ENCODE measurements at places on chromosomes 16 and 17.

DNA sequence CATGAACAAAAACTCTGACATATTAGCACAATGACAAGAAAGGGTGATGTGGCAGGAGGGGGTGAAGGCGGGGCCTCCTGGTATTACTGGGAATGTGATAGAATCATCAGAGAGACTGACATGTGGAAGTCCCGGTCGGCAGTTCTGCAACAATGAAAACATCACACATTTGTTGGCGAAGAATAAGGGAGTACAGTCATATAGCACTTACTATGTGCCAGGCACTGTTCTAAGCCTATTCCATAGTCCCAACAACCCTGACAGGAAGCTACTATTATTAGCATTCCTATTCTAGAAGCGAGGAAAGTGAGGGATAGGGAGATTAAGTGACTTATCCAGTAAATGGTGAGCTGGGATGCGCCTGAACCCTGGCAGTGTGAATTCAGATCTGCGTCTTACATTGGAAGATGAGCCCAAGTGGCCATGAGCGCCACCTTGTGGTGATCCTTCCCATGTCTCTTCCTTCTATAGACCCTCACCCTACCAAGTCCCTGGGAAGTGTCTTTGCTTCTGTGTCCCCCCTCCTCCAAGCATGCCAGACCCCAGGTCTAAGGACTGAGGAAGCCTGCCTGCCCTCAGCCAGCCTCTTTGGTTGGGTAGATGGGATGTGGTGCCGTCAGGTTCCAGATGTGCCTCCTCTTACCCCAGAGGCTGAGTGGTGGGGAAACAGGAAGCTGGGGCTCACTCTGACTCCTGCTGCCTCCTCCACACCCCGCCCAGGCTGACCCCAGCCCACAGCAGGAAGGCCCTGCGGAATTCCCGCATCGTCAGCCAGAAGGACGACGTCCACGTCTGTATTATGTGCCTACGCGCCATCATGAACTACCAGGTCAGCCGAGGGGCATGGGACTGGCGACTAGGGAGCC lies 14.0 kb downstream of the FMNL1 start:
- peak; percentile 56 for DNase-seq

DNA sequence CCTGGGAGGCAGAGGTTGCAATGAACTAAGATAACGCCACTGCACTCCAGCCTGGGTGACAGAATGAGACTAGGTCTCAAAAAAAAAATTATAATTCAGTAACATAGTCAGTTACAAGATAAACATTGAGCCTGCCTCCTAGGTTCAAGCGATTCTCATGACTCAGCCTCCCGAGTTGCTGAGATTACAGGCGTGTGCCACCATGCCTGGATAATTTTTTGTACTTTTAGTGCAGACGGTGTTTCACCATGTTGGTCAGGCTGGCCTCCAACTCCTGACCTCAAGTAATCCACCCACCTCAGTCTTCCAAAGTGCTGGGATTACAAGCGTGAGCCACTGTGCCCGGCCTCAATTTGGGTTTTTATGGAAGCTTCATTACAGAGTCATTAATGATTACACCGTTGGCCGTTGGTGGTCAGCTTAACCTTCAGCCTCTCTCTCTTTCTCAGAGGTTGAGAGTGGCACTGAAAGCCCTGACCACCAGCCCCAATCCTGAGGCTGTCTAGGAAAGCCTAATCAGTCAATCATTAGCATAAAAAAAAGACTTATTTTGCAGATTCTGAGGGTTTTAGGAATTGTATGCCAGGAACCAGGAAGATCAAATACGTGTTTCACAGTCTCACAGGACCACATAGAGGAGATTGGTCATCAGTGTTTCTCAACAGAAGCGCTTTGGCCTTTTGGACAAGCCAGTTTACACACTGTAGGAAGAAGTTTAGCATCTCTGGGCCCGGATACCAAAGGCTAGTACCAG lies 1.3 kb upstream of the LRRC37A3 start:
- no peak for DNase-seq

DNA sequence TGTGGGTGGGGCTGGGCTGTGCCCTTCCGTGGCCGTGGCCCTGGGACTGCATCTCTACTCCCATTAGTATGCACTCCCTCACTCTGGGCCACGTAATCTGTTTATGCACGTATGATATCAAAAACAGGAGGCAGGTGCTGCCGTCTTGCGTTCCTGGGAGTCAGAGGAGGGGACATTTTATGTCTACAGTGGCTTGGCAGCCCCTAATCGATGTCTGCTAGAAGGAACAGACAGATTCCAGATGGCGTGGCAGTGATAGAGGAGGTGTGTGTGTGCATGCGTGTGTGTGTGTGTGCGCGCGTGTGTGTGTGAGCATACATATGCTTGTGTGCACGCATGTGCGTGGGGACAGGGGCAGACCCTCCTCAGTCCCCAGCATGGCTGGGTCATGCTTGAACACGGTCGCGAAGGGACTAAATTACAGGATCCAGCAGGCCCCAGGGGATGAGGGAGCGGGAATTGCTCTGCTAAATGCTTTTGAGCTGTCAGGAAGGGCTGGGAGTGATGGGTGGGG lies 44.7 kb downstream of the SREBF1 start:
- no peak for DNase-seq

DNA sequence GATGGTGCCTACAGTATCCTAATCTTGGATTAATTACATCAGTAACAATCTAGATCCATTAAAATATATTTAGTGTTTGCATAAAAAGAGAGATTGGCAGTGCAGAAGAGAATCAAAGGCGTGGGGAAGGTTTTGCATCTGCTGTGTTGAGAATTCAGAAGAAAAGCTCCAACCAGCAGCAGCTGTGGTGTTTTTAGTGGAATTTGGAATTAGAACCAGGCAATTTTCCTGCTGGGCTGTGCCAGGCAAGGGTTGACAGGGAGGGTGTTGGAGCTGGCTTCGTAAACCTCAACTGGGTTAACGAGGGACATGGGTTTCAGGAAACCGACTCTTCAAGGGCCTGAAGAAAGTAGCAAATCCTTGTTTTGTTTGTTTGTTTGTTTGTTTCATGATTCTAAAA lies 107.8 kb upstream of the WSCD1 start:
- DNase-seq: no peak

GRCh38 chr16:69095193-69095592 lies 10.3 kb upstream of the HAS3 start:
- DNase-seq: no peak

DNA sequence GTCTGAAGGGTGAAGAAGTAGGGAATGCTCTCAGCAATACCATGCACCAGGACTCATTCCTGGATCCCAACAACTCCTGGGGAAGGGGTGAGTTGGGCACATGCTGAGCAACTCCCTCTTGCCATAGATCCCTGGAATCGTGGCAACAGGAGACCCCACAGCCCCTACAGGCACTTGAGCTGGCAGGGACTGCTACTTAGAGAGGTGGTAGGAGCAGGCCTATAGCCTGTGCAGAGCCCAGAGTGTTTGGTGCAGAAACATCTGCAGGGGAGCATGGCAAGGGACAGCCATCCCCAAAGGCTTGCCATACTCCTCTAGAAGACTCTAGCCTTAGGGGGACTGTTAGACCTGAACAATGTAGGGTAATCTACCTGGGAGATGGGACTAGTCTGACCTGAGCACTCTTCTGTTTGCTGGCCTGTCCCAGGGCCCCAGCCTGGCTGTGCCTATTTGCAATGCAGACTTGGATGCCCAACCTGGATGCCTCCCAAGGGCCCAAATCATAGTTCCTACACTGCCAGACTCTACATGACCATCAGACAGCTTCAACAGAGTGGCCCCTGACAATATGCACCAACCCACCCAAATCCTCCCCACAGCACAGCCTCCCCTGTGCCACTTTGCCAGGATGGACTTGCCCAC lies 568.6 kb upstream of the KIF2B start:
- no peak for DNase-seq

DNA sequence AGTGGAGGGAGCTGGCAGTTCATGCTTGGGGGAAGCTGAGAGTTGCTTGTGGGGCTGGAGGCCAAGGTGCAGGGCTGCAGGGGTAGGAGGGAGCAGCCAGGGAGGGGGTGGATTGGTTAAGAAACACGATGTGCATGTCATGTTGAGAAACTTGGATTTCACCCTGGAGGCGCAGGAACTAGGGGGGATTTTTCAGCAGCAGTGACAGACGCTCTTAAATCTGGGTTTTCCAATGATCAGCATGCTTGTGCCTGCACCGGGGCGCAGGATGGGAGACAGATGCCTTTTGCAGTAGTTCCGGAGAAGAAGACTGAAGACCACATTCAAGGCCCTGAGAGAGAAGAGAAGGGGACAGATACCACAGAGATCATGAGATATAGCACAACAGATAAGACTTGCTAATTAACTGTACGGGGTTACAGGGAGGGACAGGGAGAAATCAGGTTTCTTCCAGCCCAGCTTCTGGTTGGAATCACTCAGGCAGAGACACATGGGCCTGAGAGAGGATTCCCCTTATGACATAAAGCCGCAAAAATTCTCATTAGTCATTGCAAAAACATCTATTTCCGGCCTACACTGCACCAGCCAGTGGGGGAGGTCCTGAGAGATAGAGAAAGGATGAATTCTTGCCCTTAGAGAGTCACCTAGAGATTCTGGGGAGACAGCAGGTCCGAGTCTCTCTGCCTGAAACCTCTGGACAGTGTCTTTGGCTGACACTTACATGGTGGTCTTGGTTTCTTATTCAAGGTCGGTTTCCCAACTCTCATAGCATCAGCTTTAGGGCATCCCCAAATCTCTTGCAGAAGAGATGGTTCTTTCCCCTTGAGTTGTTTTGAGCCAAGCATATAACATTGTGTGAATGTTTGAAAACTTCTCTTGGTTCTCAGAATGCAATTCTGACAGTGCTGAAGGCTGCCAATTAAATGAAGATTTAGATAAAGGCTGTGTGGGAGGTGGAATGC lies 27.1 kb downstream of the CDH13 start:
- peak; percentile 69 for DNase-seq

- peak; percentile 57 for DNase-seq
Observed at GRCh38 chr17:50190293-50190602, 11.2 kb downstream of the COL1A1 start.

DNA sequence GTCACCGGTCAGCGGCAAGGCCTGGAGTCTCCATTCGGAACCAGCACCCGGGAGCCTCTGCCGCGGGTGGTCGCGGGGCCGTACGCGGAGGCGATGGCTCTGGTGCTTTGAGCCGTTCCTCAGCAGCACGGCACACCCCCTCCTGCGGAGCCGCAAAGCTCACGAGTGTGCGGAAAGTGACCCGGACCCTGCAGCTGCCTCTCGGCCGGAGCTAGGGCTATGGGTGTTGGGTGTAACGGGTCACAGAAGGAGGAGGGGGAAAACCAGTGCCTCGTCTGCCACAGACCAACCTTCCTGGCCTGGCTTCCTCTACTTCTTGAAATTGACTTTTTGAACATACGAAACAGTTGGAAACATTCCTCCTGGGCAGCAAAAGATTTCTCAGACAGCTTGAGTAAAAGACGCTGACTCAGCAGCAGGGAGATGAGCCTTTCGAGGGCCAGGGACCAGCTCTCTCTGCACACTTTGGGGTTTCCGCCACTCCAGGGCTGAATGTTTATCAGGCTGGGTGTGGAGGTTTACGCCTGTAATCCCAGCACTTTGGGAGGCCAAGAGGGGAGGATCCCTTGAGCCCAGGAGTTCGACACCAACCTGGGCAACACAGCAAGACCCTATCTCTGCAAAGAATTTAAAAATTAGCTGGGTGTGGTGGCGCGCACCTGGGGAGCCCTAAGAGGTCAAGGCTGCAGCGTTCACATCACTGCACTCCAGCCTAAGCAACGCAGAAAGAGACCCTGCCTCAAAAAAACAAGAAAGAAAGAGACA lies 26.4 kb upstream of the PITPNA start:
- DNase-seq: no peak

Data from skin of body (tissue), 3 donors.